ENCODE measurements at places on chromosomes 1 and 21. TPM values are rescaled to one million over a fixed set of nuclear protein-coding genes. Genes with fewer than 3 reads are reported as not detected.

Gene HES3
- not detected for total RNA-seq

Gene PODN
- not detected for total RNA-seq

DNA sequence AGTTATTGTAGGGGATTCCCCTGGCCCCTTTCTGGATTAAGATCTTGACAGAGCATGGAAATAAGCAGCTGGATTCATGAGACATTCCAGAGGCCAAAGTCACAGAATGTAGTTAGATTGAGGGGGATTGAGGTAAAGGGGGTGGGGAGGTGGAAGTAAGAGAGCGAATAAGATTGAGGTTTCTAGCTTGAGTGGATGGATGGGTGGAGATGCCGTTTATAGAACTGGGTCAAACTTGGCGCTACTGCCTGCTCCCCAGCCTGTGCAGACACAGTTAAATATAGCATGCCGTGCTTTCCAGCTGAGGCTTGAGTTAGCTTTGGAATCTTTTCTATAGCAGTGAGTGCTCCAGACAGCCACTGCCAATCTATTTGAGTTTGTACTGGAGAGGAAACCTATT is 85.7 kb downstream of the DYRK1A start:
- DNase-seq = no peak
- H3K27ac ChIP-seq = peak overlapping the region; percentile 37
- peaks cover 26% of the 10 kb centered on the region for H3K36me3 ChIP-seq
- no peak overlapping the region for H3K4me3 ChIP-seq

Gene KMO
- 0.12 TPM for total RNA-seq

Gene CFAP74
- not detected for total RNA-seq
